Spinal cord (tissue), 10 donors: ENCODE measurements at places on chromosomes 11 and 22.

DNA sequence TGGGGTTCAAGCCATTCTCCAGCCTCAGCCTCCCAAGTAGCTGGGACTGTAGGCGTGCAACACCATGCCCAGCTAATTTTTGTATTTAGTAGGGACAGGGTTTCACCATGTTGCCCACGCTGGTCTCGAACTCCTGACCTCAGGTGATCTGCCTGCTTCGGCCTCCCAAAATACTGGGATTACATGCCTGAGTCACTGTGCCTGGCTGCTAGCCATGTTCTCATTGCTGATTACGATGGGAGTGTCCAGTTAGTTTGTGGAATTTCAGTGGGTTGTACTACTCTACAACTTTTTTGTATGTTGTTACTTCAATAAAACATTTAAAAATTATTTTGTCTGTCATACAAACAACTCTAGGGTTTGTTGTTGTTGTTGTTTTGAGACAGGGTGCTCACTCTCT is 4.8 kb upstream of the VPS11 start:
- no peak for DNase-seq

- DNase-seq: peak; percentile 39
These were observed 702 bp upstream of the KCNJ4 start for GRCh38 chr22:38455530-38456271.

- DNase-seq: no peak
These were observed 86.6 kb downstream of the DGCR2 start for GRCh38 chr22:19035474-19036228.

- no peak for DNase-seq
These were observed 9.5 kb downstream of the MUC5AC start for GRCh38 chr11:1167256-1167655.

- no peak for DNase-seq
These were observed 5.4 kb downstream of the CTSF start for GRCh38 chr11:66562907-66563583.

DNA sequence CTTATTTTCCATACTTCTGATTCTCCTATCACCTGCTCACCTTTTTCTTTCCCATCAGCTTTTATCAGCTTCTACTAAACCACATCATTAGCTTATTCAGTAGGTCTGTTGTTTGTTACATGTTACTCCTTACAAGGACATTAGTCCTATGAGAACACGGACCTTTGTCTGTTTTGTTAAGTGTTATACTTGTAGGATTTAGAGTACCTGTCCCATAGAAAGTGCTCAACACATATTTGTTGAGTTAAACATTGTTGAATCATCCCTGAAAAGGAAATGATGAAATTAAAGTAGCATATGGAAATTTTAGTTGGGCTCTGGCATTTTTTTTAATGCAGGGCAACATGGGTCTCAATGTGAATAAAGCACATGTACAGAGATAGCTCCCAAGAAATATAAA is 222.1 kb upstream of the CARD18 start:
- DNase-seq: no peak
